ENCODE measurements at places on chromosomes 5 and 9.

GRCh38 chr5:140073296-140073695, 30.2 kb upstream of the NRG2 start:
- DNase-seq = peak; percentile 28

GRCh38 chr5:166083183-166083959, 2208.1 kb upstream of the WWC1 start:
- DNase-seq = no peak

DNA sequence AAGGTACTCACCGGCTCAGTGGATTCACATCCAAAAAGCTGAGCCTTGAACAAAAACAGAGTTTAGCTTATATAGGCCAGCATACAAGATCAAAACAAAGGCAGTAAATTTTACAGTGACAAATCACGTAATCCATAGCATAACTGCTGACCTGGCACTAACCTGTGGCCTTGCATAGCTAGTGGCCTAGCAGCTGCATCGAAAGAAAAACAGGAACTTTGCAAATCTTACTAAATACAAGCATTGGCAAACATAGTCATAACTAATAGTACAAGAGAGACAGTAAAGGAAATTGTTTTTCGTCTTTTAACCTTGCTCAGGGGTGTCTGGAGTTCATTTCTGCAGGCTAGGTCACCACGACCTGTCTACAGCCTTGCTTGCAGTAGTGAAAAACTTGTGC, 4.8 kb downstream of the HSDL2 start:
- no peak for DNase-seq

- DNase-seq = no peak
Measured at GRCh38 chr5:169917500-169917899, 62.8 kb downstream of the INSYN2B start.

DNA sequence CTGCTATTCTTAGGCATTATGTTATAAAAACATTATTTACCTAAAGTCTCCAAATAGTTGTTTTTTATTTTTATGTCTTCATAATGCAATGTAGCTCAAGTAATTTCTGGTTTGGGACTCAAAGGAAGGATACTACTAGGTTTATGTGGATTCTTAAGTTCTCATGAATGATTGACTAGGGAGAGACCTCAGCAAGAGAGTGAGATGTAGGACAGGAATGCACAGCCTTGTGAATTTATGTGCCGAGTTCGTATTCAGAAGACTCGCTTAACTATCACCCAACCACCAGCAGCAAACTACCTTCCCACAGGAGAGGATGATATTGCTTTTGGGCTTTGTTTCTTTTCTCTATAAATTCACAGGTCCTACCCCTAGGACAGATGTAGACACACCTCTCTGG, 282.9 kb downstream of the ARHGEF28 start:
- DNase-seq = no peak

- DNase-seq = no peak
Measured at GRCh38 chr5:113302120-113302519, 132.7 kb downstream of the TSSK1B start.

- DNase-seq = no peak
Measured at GRCh38 chr9:129640871-129641749, 841 bp downstream of the ASB6 start.

GRCh38 chr5:151628112-151628823, 37.1 kb upstream of the FAT2 start:
- no peak for DNase-seq

DNA sequence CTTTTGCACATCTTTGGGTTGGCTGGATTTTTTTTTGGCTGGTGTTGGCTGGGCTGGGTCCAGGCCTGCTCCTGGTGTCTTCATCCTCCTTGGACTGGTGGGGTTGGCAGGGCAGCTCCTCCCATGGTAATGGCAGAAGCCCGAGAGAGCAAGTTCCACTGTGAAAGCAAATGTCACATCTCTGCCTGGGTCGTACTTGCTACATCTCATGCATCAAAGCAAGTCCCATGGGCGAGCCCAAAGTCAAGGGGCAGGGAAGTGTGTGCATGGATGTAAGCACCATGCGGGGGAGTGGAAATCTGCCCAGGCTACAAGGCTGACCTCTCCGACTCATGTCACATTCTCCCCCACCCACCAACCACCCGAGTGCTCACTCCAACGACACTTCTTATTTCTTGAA, 26.7 kb downstream of the NKX2-5 start:
- DNase-seq = no peak

DNA sequence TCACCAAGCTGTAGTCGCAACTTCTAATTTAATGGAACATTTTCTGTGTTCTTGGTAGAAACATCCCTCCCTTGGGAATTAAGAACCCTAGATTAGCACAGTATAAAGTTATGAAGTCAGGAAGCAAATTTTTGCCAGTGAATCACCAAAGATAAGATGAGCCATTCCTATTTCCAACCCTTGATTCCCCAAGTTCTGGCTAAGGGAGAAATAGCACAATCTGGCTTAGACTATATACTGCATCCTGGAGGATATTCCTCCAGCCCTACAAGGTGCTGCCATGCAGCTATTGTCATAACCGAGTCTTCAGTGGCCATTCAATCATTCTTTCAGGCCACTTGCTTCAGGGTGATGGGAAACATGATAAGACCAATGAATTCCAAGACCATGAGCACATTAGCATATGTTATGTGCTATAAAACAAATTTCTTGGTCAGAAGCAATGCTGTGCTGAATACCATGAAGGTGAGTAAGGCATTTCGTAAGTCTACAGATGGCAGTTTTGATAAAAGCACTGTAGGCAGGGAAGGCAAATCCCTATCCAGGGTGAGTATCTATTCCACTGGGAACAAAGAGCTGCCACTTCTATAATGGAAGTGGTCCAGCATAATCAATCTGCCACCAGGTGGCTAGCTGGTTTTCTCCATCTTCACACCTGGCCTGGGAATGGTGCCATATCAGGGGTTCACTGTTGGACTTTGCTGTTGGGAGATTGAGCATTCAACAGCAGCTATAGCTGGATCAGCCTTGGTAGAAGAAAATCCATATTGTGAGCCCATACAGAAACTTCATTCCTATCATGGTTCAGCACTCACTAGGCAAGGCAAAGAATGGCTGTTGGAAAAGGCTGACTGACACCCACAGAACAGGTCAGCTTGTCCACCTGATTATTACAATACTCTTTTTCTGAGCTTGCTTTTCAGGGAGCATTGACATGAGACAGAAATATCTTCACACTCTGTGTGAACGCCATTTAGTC, 19.6 kb upstream of the ARL15 start:
- peak; percentile 92 for DNase-seq

- DNase-seq = no peak
Measured at GRCh38 chr9:136029556-136029955, 65.5 kb downstream of the NACC2 start.

DNA sequence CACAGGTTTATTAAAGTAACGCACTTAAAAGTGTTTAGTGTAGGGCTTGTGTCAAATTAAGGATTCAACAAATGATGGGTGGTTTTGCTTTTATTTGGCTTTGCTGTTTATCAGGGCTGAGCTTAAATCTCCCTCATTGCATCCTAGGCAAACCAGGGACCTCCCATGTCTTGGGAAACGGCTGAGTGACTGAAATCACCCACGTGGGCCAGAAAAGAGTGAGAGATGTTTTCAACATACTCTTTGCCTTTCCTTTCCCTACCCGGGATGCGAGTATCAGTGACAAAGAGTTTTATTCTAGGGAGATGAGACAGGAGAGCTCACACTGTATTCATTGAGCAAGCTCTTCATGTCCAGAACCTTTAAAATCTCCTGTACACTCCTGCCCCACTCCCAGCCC, 23.3 kb downstream of the KCNMB1 start:
- no peak for DNase-seq

- no peak for DNase-seq
Measured at GRCh38 chr5:6387970-6388369, 9.6 kb upstream of the MED10 start.

GRCh38 chr9:118595719-118596305, 773.4 kb downstream of the BRINP1 start:
- peak; percentile 59 for DNase-seq

Data from fibroblast of mammary gland (primary cell).